ENCODE measurements at places on chromosomes 12 and 14.

DNA sequence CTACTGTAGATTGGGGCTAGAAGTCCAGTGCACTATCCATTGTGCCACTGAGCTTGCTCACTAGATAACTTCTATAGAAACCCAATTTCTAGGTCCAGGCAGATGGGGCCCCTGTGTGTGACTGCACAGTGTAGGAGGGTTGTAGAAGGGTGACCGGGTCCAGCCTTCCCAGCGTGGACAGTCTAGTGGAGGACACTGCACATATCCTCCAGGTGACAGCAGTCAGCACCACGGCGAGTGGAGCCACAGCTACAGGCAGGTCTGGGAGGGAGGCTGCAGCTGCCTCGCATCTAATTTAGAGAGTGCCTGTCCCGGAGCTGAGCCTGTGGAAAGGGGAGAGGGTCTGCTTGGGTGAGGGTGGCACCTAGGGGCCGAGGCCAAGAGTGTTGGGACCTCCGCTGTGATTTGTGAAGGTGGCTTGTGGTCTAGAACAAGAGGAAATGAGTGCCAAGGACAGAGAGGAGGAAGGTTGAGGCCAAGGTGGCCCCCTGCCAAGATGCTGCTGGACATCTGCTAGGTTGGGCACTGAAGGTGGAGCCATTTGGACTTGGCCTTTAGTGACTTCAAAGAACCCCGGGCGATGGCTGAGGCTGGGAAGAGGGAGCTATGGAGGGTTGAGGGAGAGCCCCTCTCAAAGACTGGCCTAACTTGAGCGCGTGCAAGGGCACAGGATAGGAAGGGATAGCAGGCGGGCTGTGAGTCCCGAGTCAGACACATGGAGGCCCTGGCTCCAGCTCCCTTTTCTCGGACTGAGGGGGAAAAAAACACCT, 46.0 kb upstream of the TRAF3 start:
- DNase-seq, result no peak

- DNase-seq, result peak; percentile 84
Measured at GRCh38 chr12:58408516-58408915, 467.1 kb downstream of the ATP23 start.

DNA sequence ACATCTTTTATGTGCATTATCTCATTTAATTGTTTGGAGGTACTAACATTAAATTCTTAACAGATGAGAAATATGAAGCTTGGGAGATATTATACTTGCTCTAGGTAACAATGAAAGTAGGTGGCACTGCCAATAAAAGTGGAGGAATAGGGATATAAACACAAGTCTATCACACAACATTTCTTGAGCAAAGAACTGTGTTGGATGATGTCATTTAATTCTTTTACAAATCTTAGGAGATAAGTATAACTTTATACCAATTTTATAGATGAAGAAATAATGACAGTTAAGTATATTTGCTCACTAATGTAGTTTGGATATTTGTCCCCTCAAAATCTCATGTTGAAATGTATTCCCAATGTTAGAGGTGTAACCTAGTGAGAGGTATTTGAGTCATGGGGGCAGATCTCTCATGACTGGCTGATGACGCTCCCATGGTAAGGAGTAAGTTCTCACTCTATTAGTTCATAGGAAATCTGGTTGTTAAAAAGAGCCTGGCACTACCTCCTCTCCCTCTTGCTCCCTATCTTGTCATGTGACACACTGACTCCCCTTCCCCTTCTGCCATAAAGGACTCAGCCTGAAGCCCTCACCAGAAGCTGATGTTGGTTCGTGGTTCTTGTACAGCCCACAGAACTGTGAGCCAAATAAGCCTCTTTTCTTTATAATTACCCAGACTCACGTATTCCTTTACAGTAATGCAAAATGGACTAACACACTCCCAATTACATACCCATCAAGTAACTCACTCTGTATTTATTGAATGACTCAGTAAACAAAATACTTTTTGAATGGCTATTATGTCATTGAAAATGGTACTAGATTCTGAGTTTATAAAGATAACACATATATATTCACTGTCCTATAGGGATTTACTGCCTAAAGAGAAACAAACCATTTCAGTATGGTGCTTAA, 146.8 kb upstream of the KITLG start:
- DNase-seq, result no peak

- no peak for DNase-seq
Measured at GRCh38 chr14:34660796-34661195, 30.8 kb upstream of the SNX6 start.

DNA sequence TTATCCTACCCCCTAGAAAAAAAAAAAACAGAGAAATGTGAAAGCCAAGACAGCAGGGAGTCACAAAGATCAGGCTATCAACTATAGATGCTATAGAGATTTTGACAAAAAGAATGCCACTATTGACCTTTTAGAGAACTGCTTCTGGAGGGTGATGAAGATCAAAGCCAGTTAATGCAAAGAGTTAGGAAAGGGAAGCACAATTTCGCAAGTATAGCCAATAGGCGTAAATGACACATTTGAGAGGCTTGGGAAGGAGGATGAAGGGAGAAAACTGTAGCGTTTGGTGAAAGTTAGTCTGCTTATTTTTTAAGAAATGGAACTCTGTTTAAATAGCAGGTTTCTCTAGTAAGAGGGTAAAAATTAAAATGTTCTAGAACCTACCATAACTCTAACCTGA, 190.7 kb downstream of the DUSP6 start:
- no peak for DNase-seq

GRCh38 chr14:54039311-54039710, 82.7 kb upstream of the BMP4 start:
- no peak for DNase-seq

- DNase-seq, result no peak
Measured at GRCh38 chr12:47939009-47939601, 24.3 kb upstream of the TMEM106C start.

DNA sequence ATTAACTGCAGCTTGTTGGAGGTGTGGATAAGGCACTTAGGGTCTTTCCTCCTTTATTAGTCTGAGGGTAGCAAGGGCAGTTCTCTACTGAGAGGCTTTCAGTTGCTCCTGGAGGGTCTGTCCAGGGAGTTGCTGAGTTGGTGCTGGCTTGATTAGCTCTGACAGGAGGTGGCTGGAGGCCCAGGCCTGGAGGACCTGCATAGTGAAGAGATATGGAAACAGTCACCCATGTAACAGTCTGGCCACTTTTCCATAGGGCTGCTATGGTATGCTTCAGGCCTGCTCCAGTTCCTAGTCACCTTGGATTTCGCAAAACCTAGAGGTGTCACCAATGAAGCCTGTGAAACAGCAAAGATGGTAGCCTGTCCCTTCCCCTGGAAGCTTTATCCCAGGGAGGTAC, 143.3 kb upstream of the SLC38A2 start:
- DNase-seq, result no peak

GRCh38 chr12:51864833-51865670, 16.5 kb upstream of the FIGNL2 start:
- no peak for DNase-seq

GRCh38 chr12:26939192-26939832, 1.0 kb downstream of the FGFR1OP2 start:
- peak; percentile 35 for DNase-seq

DNA sequence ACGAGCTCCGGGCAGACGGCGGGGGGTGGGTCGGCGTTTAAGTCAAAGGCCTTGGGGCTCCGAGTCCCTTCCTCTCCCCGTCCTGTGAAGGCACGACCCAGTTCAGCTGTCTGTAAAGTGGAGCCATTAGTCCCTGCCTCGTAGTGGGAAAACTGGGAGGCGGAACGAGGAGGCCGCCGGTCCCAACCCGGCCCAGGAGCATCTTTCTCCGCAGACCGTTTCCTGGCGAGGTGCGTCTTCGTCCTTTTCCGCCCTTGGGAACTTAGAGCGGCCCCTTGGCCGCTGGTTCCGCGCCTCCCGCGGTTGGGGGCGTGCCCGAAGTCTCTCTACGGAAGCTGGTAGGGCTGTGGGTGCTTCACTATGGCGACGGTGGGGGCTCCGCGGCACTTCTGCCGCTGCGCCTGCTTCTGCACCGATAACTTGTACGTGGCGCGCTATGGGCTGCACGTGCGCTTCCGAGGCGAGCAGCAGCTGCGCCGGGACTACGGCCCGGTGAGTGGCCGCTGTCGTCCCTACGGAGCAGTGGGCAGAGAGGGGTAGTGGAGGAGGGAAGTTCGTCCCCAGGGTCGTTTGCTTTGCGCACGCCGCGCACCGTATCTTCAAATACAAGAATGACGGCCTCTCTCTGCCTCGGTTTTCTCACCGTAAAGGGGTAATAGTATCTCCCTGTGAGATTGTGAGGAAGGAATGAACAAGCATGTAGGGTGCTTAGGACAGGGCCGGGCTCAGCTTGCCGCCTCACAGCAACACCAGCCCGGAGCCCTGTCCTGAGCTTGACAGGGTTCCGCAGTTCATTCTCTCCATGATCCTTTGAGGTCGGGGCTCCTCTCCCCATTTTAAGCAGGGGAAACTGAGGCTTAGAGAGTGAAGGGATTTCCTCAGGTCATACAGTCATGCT, at the start of gene OGFOD2:
Gene OGFOD2 (plus strand): TSS at position 353 of the 898 bp plus-strand sequence. CDS start 8 bp downstream, at position 361.
- peak; percentile 95 for DNase-seq

GRCh38 chr12:88272456-88272855, 130.3 kb downstream of the TMTC3 start:
- no peak for DNase-seq

GRCh38 chr12:3200032-3200617, 122.9 kb downstream of the TSPAN9 start:
- DNase-seq, result peak; percentile 68

DNA sequence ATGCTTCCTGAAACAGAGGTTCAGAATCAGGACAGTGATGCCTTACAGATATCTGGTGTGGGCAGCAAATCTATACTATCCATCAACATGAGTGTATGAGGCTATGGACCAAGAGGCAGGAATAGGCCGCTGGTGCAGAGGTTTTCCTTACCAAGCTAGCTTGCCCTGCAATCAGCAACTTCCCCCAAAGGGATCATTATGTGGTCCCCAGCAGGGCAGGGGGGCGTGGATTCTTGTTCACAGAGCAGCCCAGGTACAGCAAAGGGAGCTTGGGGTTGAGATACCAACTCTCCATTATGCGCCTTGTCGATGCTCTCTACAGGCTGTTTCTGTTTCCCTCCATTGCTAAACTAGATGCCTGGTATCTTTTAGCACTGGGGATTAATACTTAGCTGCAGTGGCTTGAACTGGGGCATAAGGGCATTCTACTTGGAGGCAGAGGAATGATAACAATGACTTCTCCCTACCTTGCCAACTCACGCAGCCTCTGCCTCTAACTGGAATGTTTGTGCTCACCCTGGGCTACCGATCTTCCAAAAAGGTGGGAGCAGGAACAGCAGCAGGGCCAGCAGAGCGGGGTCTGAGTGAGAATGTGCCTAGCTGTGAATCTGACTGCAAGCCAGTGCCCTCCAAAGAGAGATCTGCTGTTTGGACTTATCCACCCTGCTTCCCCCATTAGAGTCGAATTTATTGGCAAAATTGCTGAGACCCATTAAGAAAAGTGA, 10.3 kb upstream of the KRT1 start:
- DNase-seq, result no peak

- no peak for DNase-seq
Measured at GRCh38 chr12:62865937-62866336, 69.0 kb downstream of the PPM1H start.

DNA sequence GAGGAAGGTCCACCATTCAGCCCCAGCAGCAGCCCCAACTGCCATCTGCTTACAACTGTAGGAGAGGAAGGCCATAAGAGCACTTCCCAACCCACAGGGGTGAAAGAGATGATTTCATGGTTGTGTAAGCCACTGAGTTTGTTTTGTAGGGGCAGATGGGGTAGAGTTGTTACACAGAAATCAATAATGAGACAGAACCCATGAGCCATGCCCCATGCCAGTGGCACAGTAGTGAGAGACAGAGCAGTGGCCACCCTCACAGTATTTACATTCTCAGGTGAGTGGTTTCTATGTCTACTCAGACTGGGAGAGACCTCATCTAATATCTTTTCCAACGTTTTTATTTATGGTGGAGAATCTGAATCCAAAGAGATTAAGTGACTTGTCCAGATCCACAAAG, 68.6 kb downstream of the NUAK1 start:
- DNase-seq, result no peak

DNA sequence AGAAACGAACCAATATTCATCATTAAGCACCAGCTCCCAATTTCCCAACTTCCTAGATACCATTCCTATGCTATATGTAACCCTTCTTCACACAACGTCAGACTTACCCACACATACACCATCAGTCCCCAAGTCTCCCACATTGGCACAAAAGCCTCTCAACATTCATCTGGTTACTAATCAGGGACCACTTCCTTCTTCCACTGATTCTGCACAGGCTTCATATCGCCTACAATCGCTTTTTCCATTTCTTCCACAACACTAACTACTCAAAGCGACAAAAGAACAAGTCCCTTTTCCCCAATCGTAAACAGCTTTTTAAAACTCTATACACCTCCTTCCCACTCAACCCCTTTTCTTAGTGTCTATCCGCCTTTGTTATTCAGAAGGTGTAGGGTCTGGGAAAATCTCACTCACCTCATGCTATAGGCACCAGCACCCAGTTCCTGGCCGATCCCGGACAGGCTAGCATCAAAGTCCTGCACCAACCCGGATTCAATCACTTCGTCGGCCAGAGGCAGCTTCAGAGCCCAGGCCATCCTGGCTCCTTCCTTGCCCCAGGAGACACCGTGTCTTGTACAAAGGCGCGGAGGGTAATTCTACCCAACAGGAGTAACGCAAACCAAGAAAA, 936 bp downstream of the TFCP2 start:
- DNase-seq, result peak; percentile 49

DNA sequence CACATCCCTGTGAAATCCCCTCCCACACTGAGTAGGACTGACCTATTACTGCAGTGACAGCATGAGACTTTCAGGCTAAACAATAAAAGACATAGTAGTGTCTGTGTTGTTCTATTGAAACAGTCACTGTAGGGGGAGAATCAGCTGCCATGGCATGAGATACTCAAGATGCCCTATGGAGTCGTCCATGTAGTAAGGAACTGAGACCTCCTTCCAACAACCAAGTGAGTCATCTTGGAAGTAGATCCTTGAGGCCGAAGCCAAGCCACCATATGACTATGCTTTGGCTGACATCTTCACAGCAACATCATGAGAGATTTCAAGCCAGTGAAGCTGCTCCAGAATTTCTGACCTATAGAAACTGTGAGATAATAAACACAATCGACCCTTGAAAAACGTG, 12.1 kb upstream of the LRP6 start:
- DNase-seq, result no peak

DNA sequence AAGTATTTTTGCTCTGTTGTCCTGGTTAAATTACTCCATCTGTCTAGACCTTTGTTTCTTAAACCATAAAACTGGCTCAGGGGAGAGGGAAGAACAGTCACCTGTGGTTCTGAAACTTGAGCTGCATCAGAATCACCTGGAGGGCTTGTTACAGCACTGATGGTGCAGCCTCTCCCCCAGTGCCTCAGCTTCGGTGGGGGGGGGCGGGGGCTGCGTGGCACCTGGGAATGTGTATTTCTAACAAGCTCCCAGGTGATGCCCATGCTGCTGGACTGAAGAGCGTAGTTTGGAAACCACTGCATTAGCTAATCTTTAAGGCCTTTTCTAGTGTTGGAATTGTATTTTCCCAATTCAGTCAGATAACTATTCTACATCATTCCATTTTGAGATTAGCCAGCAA, 42.7 kb downstream of the GPHB5 start:
- DNase-seq, result no peak

- DNase-seq, result peak; percentile 76
Measured at GRCh38 chr14:102795060-102795925, 18.0 kb downstream of the TRAF3 start.

Measured in lung microvascular endothelial cell (primary cell).